ENCODE measurements at places on chromosomes 12 and 14.

- DNase-seq: no peak
Observed at GRCh38 chr12:50185970-50186663, 18.9 kb upstream of the CERS5 start.

- DNase-seq: no peak
Observed at GRCh38 chr14:75329369-75329768, 50.7 kb downstream of the FOS start.

GRCh38 chr14:91065266-91065665 lies 4.8 kb upstream of the RPS6KA5 start:
- no peak for DNase-seq

- DNase-seq: no peak
Observed at GRCh38 chr12:122983789-122984515, 3.5 kb downstream of the ARL6IP4 start.

DNA sequence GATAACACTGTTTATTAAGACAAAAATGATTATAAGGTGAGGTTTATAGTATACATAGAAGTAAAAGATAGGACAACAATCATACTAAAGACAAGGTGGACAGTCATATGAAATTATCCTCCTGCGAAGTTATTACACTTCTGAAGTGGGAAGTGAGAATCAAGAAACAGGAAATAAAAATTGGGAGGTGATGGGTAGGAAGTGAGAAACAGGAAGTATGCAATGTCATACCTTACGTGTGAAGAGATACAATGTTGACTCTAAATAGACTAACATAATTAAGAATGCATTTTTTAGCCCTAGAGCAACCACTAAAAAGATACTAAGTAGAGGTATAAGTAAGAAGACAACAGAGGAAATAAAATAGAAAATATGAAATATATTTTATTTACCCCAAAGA lies 43.7 kb downstream of the GRIN2B start:
- no peak for DNase-seq
